Neural crest cell (in vitro differentiated cells): ENCODE measurements at places on chromosomes 13 and 19.

- H3K4me1 ChIP-seq: peaks cover 47% of the 10 kb centered on the region
- DNase-seq: no peak
- peaks cover 2% of the 10 kb centered on the region for H3K36me3 ChIP-seq
- peak overlapping the region; percentile 89 for H3K27ac ChIP-seq
Observed at GRCh38 chr13:73767191-73767741, 366.9 kb downstream of the KLF12 start.

DNA sequence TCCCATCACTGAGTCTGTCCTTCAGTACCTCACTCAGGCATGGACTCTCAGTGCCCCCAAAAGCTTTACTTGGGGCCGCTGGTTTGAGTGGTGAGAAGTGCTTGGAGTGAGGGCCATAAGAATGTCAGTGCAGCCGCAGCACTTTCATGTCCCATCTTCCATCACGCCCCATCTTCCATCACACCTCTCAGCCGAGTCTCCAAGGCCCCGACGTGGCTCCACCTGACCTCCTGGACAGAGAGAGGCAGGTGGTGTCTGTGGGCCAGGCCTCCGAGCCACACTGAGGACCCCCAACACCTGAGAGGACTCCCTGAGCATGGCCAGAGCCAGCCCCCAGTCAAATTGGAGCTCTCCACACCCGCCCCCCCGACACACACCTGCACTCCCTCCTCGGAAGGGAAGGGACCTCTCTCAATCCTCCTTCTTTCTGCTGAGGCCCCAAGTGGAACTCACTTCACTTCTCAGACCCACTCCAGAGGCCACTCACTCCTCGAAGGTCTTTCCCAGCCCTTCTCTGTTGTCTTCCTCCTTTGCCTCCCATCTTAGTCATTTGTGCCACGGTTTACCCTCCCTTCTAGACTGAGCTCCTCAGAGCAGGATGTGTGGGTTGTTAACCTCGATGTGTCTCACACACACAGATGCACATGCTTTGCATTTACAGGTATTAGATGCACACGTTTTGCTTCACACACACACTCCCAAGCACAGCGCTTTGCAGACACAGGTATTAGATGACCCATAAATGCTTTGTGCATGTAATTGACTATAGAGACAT, 65.7 kb upstream of the ATP12A start:
- H3K27me3 ChIP-seq: no peaks in the 10 kb centered on the region

DNA sequence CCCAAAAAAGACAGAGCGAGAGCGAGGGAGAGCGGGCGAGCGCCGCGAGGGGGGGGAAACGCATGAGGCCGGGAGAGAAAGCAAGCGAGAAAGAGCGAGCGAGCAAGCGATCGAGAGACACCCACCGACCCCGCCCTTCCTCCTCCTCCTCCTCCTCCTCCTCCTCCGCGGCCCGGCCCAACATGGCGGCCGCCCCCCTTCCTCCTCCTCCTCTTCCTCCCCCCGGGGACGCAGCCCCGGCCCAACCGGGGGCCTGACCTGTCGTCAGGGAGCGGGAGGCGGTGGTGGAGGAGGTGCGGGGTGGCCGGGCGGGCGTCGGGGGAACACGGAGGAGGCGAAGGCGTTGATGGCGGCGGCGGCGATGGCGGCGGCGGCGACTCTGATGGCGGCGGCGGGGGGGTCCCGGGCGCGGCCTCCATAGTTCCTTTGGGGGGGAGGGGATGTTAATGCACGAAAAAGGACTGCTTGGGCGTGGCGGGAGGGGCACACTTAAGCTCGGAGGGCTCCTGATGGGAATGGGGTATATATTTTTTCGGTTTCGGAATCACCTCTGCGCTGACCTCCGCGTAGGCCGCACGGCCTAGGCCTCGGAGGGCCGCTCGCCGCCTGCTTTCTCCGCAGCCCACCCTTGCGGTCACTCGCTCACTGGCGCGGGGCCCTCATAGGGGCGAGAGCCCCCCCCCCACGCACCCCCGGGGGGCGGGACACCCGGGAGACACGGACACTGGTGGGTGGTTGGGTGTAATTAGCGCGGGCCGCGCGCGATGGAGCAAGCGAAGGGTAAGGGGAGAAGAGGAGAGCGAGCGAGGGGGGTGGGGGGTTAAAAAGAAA, 1.2 kb downstream of the ZC3H4 start:
- peak overlapping the region; percentile 93 for H3K4me3 ChIP-seq
- DNase-seq: peak; percentile 71
- H3K27ac ChIP-seq: peak overlapping the region; percentile 99
- H3K27me3 ChIP-seq: peaks cover 5% of the 10 kb centered on the region

- no peaks in the 10 kb centered on the region for H3K27me3 ChIP-seq
- H3K36me3 ChIP-seq: peaks cover 48% of the 10 kb centered on the region
- H3K4me1 ChIP-seq: no peaks in the 10 kb centered on the region
Observed at GRCh38 chr19:11861301-11861700, 12.8 kb downstream of the ZNF439 start.

GRCh38 chr13:63396746-63397145, 1981.1 kb upstream of the PCDH20 start:
- no peak for DNase-seq
- H3K27ac ChIP-seq: no peak overlapping the region
- H3K36me3 ChIP-seq: no peaks in the 10 kb centered on the region
- no peak overlapping the region for H3K4me3 ChIP-seq
- H3K27me3 ChIP-seq: no peaks in the 10 kb centered on the region

DNA sequence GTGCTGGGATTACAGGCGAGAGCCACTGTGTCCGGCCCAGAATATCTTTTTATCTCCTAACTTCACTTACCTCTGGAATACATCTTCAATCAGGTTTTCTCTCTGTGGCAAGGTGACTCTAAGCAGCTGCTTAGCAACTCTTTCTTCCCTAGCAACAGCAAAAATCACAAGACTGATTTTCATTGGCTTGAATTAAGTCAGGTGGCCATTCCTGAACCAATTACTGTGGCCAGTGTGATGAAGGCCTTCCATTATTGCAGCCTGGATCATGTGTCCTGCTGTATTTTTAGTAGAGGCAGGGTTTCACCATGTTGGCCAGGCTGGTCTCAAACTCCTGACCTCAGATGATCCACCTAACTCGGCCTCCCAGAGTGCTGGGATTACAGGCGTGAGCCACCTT, 9.0 kb upstream of the LTBP4 start:
- no peak overlapping the region for H3K27ac ChIP-seq

- no peak for DNase-seq
- peaks cover 11% of the 10 kb centered on the region for H3K36me3 ChIP-seq
- H3K27ac ChIP-seq: no peak overlapping the region
- peak overlapping the region; percentile 59 for H3K4me3 ChIP-seq
- H3K27me3 ChIP-seq: peaks cover 2% of the 10 kb centered on the region
- peaks cover 30% of the 10 kb centered on the region for H3K4me1 ChIP-seq
Observed at GRCh38 chr19:49682274-49682673, 5.2 kb downstream of the PRMT1 start.

- DNase-seq: no peak
- peaks cover 10% of the 10 kb centered on the region for H3K4me1 ChIP-seq
- no peaks in the 10 kb centered on the region for H3K27me3 ChIP-seq
- H3K36me3 ChIP-seq: no peaks in the 10 kb centered on the region
- no peak overlapping the region for H3K27ac ChIP-seq
Observed at GRCh38 chr13:94236872-94237271, 242.6 kb downstream of the DCT start.

GRCh38 chr19:29090783-29091526, 122.0 kb downstream of the UQCRFS1 start:
- no peak overlapping the region for H3K27ac ChIP-seq
- H3K4me1 ChIP-seq: peaks cover 40% of the 10 kb centered on the region
- no peak for DNase-seq
- no peak overlapping the region for H3K4me3 ChIP-seq

- H3K27ac ChIP-seq: no peak overlapping the region
- peaks cover 61% of the 10 kb centered on the region for H3K36me3 ChIP-seq
- no peaks in the 10 kb centered on the region for H3K4me1 ChIP-seq
- H3K27me3 ChIP-seq: no peaks in the 10 kb centered on the region
Observed at GRCh38 chr19:58010507-58010906, 7.9 kb upstream of the ZNF606 start.

DNA sequence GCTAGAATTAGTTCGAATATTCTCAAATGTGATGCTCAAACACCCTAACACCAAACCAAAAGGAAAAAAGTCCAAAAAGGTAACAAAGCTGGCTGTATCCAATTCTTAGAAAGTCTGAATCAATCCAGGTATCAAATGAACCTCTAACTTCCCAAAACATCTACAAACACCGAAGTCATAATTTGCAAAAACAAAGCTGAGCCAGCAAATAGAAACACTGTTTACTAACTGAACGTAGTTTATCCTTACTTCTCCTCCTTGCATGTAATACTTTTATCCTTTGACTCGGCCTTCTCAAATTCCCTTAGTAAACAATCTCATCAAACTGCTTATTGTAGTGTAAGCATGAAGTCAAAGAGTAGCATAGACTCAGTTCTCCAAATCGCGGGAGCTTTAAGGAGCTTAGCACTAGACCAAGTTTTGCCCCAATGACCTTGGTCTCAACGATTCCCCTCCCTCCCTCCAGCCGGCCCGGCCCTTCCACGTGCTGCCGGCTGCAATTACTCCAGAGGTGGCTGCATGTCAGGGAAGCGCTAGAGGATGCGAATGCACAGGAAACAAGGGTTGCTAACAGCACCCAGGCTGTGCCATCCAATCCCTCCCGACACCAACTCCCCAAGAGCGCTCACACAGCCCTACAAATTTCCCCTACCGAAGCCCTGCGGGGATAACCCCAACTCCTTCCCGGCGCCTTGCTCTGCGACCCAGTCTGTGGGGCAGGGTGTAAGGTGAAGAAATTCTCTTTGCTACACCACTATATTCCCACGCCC, 693 bp downstream of the XPO4 start:
- peak; percentile 11 for DNase-seq
- H3K4me1 ChIP-seq: peaks cover 25% of the 10 kb centered on the region
- no peaks in the 10 kb centered on the region for H3K36me3 ChIP-seq
- H3K4me3 ChIP-seq: peak overlapping the region; percentile 98
- H3K27ac ChIP-seq: peak overlapping the region; percentile 96

DNA sequence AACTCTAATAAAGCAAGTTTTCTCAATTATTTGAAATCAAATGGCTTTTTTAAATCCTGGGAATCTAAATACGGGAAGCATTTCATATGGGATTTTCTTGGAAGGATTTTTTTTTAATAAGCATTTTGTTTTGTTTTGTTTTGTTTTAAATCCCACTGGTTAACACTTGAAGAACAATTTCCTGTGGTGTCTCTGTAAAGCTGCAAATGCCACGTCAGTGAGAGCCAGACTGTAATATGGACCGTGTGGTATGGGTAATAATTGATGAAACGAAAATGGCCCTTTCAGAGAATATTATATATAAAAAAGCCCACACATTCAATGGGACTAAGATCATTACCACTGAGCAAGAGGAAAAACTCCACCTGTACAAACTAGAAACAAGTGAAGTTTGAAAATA, 33.9 kb upstream of the MIR17HG start:
- DNase-seq: no peak
- no peaks in the 10 kb centered on the region for H3K36me3 ChIP-seq
- H3K27ac ChIP-seq: no peak overlapping the region
- peaks cover 16% of the 10 kb centered on the region for H3K4me1 ChIP-seq
- H3K27me3 ChIP-seq: no peaks in the 10 kb centered on the region

DNA sequence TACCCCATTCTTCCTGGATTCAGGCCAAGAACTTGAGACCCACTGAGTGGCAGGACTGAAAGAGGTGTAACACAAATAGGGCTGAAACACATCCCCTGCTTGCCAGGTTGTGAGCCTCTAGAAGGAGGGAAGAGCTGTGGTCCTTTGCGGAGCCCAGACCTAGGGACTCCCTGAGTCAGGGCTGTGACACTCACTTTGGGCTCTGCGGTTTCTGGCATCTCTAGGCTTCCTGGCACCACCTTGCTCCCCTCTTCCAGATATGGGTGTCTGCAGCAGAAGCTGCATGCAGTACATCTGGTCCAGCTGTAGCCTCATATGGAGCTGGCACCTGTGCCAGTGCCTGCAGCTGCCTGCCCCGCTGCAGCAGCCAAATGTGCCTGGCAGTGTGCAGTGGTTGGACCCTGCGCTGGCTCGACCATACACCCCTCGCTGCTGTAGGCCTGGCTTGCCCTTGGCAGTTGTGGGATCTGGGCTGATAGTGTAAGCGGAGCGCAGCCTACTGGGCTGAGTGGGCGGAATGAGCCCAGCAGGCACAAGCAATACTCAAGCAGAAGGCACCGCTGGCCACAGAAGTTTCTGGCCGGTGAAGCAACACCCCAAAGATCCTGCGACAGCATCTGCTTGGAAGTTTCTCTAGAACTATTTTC, 290.4 kb downstream of the SLITRK6 start:
- no peak overlapping the region for H3K27ac ChIP-seq
- H3K36me3 ChIP-seq: no peaks in the 10 kb centered on the region
- no peak overlapping the region for H3K4me3 ChIP-seq
- no peaks in the 10 kb centered on the region for H3K4me1 ChIP-seq
- H3K27me3 ChIP-seq: no peaks in the 10 kb centered on the region

- peaks cover 2% of the 10 kb centered on the region for H3K27me3 ChIP-seq
- H3K36me3 ChIP-seq: no peaks in the 10 kb centered on the region
- peaks cover 40% of the 10 kb centered on the region for H3K4me1 ChIP-seq
- no peak within 1 kb of the TSS for H3K4me3 ChIP-seq
- no peak within 1 kb of the TSS for H3K27ac ChIP-seq
- no peak for DNase-seq
Observed at GRCh38 chr13:30735025-30735871, at the start of gene ALOX5AP. TSS of gene ALOX5AP (plus strand) at chr13:30735543. CDS start at chr13:30735606, 63 bp downstream.

GRCh38 chr19:41876847-41877832, at the start of gene CD79A:
TSS of gene CD79A (plus strand) at chr19:41877279. CDS start at chr19:41877305, 26 bp downstream.
- peaks cover 27% of the 10 kb centered on the region for H3K27me3 ChIP-seq
- no peaks in the 10 kb centered on the region for H3K36me3 ChIP-seq
- peak within 1 kb of the TSS; percentile 44 for H3K4me3 ChIP-seq
- H3K27ac ChIP-seq: no peak within 1 kb of the TSS
- H3K4me1 ChIP-seq: peaks cover 5% of the 10 kb centered on the region

GRCh38 chr13:34815526-34815925, 126.5 kb upstream of the NBEA start:
- no peak overlapping the region for H3K4me3 ChIP-seq
- H3K27ac ChIP-seq: no peak overlapping the region
- H3K36me3 ChIP-seq: peaks cover 9% of the 10 kb centered on the region
- no peaks in the 10 kb centered on the region for H3K27me3 ChIP-seq
- peaks cover 22% of the 10 kb centered on the region for H3K4me1 ChIP-seq

GRCh38 chr19:48695743-48696352, at the start of gene FUT2:
TSS of gene FUT2 (plus strand) at chr19:48695971. CDS start at chr19:48702957, 6,986 bp downstream.
- no peak within 1 kb of the TSS for H3K27ac ChIP-seq
- no peaks in the 10 kb centered on the region for H3K36me3 ChIP-seq
